Cerebellar cortex (tissue), 1 donor: ENCODE measurements at places on chromosomes 5 and 9.

GRCh38 chr9:37374892-37375291 lies 47.6 kb upstream of the GRHPR start:
- DNase-seq, result no peak

DNA sequence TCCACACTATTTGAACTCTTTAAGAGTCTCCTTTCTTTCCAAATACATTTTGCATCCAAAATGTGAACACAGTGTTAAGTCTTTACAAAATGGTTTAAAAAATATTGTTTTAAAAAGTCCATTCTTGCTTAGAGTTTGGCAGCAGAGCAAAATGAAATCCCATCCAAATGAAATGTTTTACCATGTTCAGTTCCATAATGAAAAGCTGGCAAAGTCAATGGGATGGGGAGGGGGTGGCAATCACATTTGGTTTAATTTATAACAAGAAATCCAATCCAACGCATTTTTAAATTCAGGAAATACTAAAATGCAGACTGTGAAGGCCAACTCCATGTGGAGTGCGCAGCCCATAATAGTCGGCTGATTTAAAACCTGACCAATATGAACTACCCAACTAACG lies 39.4 kb downstream of the MRPL36 start:
- no peak for DNase-seq

- DNase-seq, result no peak
Observed at GRCh38 chr5:179504600-179505396, 45.6 kb upstream of the RUFY1 start.

DNA sequence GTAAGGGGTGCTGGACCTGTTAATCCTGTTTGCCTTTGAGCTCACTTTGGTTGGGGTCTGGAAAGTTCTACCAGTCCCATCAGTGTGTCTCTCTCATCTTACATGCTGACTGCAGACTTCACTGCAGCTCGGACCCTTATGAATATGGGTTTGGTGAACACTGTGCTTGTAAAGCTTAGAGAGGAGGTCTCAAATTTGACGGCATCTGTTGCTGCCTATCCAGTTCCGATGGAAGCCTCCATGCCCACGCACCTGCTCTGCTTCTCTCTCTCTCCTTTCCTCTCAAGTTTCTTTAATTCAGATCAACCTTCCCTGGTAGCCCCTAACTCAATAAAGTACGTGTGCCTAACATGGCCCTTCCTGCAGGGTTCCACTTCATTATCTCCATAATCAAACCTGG lies 217.9 kb downstream of the HSPA4 start:
- no peak for DNase-seq

GRCh38 chr9:3497401-3497800 lies 28.4 kb downstream of the RFX3 start:
- no peak for DNase-seq

DNA sequence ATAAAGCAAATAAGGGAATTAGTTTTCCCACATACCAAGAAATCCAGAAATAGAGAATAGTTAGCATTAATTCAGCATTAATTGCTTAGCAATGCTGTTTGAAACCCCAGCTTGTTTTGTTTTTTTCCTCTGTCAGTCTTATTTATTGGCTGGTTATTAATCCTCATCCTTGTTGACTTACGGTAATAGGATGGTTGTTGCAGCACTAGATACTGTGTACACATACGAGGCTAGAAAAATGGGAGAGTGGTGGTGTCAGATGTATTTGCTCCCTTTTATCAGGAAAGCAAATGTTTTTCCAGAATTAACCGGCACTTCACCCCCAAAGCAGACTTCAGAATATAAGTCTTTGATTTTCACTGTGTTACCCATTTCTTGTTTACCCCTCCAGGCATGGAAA lies 60.4 kb downstream of the ERBIN start:
- DNase-seq, result no peak

GRCh38 chr5:43075319-43076293 lies 35.5 kb upstream of the ANXA2R start:
- no peak for DNase-seq

DNA sequence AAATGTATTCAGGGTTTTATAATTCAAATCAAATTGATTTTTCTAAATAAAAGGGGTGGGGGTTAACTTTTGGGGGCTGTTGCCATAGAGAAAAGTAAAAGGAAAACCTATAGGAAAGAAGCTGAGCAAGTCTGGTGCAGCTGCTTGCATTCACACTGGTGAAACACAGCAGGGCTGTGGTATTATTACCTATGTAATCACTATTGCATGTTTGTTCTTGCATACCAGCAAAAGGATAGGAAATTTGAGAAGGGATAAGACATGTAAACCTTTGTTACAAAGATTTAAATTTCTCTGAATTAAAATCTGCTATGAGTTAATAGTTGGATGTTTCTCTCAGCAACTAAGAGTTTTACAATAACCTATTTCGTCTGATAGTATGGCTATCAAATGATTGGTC lies 346.7 kb downstream of the EFNA5 start:
- DNase-seq, result no peak

DNA sequence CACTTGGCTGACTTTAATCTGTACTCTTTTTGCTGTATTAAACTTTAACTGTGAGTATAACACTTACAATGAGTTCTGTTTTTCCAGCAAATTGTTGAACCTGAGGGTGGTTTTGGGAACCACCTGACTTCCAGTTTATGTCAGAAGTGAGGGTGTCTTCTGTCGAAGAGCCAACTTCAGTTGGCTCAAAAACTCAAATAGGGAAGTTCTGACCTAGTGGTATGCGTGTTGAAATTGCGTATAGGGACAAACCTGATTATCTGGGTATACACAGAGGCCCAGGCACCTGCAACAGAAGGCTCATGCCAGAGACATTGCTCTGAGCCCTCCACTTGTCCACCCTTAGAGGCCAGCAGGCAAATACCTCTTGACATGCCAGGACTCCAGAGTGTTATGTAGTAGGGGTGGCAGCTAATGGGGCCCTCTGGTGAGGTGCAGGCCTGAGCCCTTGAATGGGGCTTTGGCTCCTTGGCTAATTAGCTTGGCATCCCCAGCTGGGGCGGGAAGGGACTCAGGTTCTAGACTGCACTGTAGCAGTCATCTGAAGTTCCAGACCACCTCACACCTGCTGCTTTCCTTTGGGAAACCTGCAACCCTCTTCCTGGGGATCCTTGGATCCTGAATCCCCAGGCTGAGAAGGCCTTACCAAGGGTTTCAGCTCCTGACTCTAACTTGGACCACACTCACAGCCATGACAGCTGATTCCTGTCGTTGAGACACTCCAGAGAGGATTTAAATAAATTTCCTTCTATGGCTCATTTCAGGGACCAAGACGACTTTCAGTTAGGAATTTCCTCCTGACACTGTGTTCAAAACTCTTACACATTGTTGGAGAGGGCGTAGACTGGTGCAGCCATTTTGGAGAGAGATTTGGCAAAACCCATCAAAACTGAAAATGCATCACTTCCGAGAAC lies 189.6 kb downstream of the HSPA4 start:
- DNase-seq, result no peak

- DNase-seq, result no peak
Observed at GRCh38 chr5:135071311-135071710, 37.3 kb upstream of the PITX1 start.
